Dorsolateral prefrontal cortex (tissue), 122 donors: ENCODE measurements at places on chromosomes 16 and 17.
A peak's percentile ranks its signal among the peaks of the same experiment; 100 is the strongest.

DNA sequence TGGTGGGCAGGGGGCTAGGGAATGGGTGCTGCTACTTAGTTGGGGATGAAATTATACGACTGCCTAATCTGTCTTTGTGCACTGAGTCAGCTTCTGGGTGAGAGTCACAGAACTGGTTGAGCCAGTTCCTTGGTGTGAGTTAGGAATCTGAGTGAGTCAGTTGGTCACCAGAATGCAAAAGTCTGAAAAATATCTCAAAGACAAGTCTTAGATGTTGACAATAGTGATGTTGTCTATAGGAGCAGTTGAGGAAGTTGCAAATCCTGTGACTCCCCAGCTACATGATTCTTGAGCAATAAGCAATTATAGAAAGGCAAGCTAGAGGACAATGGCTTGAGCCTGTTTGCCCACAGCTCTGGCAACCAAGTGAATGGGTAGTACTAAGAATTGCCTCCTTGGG lies 399.2 kb downstream of the CNTNAP4 start:
- DNase-seq, result no peak

- DNase-seq, result no peak
These were observed 3.4 kb upstream of the SLC5A10 start for GRCh38 chr17:18948476-18949006.

DNA sequence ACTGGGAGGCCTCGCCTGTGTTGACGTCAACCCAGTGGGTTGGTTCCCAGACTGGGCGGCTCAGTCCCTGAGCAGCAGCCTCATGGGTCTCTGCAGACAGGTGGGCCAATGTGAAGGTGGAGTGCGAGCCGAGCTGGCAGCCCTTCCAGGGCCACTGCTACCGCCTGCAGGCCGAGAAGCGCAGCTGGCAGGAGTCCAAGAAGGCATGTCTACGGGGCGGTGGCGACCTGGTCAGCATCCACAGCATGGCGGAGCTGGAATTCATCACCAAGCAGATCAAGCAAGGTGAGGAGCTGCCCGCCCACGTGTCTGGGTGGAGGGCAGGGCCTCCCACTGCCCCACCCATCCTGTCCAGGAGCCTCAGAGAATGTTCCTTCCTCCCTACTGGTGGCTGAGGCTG lies 44.1 kb downstream of the MRC2 start:
- DNase-seq, result no peak

- peak; percentile 16 for DNase-seq
These were observed 16.6 kb downstream of the SARM1 start for GRCh38 chr17:28388106-28388505.

- DNase-seq, result no peak
These were observed 17.3 kb downstream of the CCR7 start for GRCh38 chr17:40547785-40548478.

- DNase-seq, result no peak
These were observed 75.8 kb downstream of the ABCC6 start for GRCh38 chr16:16147316-16147999.

DNA sequence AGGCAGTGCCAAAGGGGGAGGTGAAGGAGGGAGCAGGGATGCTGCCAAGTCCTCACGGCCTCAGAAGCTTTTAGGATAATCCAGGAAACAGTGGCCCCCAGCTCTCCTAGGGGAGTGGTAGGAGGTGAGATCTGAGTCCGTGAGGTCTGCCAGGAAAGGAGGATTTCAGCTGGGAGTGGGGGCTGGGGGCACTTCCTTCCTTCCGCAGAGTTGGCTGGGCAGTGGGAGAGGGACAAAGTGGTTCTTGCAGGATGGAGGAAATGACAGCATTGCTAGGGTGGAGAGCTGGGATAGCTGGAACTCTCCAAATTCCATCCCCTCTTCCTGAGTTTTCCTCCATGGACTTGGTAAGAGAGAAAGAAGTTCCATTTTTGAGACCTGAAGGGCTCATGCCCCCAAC lies 4.8 kb upstream of the SP6 start:
- no peak for DNase-seq

DNA sequence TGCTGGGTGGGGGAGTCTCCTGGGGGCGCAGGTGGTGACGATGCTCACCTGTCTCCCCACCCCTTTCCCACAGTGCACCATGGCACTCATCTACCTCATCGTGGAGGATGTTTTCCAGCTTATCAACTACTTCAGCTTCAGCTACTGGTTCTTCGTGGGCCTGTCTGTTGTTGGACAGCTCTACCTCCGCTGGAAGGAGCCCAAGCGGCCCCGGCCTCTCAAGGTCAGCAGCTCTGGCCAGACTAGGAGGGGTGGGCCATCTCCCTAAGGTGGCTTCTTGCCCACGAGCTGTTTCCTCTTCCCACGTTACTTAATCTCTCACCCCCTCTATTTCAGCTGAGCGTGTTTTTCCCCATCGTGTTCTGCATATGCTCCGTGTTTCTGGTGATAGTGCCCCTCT lies 14.5 kb downstream of the SLC7A6OS start:
- DNase-seq, result no peak

- no peak for DNase-seq
These were observed 77.1 kb downstream of the USP31 start for GRCh38 chr16:23072084-23072599.

DNA sequence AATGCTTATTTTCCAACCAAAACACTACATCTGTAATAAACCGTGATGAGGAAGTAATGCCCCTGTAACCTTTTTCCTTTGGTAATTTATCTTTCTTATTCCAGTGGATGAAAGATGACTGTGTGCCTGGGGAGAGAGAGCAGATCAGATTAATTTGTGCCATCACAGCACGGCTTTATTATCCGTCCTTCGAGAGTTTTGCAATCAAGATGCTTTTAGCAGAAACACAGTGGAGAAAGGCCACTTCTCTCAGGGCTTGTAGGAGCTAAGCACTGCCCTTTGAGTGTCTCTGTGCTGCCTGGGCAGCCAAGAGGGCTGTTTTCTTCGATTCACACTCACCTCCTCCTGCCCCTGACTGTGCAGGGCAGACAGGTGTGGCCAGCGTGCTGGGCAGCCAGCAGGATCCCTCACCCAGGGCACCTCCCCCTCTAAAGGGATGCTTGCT lies 190.2 kb downstream of the PRKCA start:
- DNase-seq, result no peak

GRCh38 chr16:71431991-71432390 lies 9.9 kb downstream of the TLE7 start:
- DNase-seq, result no peak

GRCh38 chr16:74991593-74992403 lies 6.9 kb upstream of the WDR59 start:
- DNase-seq, result no peak

DNA sequence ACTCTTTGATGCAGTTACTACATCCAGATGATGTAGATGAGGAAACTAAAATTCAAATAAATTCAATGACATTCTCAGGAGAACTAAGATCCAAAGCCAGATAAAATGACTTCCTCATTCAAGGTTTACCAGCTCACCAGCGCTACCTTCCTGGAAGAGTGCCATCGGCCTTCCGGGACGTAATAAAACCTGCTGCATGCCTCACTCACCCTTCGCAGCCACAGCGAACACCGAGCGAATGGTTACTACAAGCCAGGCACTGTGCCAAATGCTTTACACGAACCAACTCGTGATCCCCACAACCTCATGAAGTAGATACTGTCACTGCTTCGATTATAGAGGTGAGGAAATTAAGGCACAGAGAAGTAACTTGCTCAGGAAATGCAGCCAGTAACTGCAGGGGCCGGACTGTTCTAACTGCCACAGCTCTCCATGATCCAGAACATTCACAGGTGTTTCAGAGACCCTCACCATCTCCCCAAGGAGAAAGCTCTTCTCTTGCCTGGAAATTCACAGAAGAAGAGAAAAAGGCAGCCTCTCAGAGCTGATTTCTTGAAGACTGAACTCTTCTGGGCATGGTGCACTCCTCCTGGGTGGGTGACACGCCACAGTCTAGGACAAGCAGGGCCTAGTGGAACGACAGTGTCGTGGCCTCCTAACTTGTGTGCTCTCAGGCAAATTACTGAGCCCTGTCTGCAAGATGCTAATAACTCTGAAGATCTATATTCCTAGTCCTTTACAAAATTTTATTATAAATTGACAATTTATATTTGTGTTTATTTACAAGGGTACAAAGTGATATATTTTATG lies 46.8 kb downstream of the HIC1 start:
- no peak for DNase-seq

DNA sequence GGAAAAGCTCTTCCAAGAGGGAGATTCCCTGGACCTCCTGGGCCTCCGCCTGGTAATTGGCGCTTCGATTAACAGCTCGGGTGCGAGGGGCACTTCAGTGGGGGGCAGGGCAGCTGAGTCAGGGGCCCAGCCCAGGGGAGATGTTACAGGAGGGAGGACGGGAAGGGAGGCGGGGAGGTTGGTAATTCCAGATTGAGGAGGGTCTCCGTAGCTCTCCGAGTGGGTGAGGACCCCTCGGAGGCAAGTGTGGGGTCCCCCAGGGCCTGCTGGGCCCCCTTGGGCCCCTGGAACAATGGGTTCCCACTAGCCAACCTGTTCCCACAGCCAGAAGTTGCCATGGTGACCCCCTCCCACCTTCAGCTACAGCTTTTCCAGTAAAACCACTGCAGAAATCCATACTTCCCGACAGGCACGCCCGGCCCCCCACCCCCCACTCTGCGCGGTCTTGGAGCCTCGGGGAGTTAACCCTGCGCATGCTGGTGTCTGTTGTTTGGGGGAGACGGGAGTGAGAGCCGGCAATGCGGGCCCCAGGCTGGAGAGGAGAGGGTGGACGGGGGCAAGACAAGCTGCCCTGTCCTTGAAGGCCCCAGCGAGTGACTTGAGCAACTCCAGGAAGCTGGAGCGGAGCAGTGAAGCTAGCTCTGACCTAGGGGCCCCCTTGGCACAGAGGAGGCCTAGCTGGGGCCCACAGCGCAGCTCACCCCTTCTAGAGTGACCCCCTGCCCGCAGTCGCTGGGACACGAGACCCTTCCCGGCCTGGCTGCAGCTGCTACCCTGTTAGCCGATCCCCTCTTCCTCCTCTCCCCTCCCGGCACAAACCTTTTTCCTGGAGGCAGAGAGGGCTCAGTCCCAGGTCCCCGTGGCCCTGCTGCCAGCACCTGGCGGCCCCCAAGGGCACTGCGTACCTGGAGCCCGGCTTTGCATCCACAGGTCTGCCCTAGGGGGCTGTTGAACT lies 37.8 kb downstream of the TMEM235 start:
- DNase-seq, result no peak

- DNase-seq, result no peak
These were observed 20.5 kb downstream of the CFAP97D1 start for GRCh38 chr17:43800736-43801135.

- no peak for DNase-seq
These were observed 620.9 kb upstream of the CDH8 start for GRCh38 chr16:62657116-62657515.

- DNase-seq, result no peak
These were observed 142.3 kb upstream of the ZFHX3 start for GRCh38 chr16:73190256-73190655.

DNA sequence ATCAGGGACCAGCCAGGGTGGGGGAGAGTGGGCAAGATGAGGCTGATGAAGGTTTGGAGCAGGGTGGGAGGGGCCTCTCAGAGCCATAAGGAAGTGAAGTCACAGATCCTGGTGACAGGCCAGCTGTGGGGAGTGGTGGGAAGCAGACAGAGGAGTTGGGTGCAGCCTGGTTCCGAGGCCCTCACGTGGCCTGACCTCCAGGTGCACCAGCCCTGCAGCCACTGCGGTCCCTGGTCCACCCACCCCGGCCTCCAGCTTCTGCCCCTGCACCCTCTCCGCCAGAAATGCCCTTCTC lies 3.9 kb upstream of the ZFPM1 start:
- no peak for DNase-seq

DNA sequence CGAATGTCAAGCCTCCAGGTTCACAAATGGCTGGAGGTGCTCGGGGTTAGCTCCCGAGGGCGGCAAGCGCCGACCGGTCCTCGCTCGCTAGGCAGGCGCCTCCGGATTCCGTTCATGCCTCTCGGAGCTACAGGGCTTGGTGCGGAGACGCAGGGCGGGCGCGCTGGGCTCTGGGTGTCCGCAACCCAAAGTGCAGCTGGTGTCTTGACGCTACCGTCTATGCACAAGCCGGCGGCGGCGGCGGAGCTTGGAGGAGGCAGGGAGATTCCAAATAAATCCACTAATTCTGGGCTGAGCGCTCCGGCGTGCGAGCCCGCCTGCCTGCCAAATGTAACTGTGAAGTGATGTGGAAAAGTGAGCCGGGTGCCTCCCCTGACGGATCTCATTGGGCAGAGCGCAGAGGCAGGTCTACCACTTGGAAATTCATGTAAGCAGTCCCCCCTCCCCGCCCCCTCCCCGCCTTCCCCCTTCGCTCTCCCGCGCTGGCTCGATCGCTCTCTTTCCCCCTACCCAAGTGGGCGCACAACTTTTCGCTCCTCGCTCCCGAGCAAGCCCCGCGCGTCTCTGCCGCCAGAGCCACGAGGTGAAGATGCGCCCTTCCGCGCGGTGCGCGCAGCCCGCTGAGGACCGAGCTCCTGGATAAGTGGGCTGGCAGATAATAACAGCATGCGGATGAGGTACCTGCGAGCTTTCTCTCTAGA lies at the start of gene CDH8:
CDH8 (minus strand) TSS at position 338 of the 701 bp plus-strand sequence. CDS start 15,035 bp downstream, outside the sequence.
- DNase-seq, result peak; percentile 76

DNA sequence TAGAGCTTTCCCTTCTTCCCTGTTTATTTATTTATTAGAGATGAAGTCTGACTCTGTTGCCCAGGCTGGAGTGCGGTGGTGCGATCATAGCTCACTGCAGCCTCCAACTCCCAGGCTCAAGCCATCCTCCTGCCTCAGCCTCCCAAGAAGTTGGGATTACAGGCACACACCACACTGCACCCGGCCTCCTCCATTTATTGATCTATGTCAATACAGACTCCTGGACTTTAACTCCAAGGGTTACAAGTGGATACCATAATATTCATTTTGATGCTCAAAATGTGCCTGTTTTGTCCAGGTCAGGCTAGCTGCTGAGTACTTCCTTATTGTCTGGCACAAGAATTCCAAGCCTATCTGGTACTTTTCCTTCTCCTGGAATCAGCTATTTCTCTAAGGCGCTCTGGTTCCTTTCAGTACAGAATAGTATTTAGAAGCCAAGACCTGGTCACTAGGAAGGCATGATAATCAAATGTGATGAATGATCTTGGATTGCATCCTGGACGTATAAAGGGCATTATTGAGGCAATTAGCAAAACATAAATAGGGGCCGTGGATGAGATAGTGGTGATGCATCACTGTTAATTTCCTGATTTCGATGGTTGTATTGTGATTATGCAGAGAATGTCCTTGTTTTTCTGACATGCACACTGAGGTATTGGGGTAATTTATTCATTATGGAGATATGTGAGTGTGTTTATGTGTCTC lies 21.7 kb downstream of the IL4R start:
- no peak for DNase-seq

GRCh38 chr16:9607515-9608230 lies 516.2 kb downstream of the HAPSTR1 start:
- no peak for DNase-seq

GRCh38 chr16:4010225-4011158 lies 105.8 kb downstream of the ADCY9 start:
- no peak for DNase-seq

DNA sequence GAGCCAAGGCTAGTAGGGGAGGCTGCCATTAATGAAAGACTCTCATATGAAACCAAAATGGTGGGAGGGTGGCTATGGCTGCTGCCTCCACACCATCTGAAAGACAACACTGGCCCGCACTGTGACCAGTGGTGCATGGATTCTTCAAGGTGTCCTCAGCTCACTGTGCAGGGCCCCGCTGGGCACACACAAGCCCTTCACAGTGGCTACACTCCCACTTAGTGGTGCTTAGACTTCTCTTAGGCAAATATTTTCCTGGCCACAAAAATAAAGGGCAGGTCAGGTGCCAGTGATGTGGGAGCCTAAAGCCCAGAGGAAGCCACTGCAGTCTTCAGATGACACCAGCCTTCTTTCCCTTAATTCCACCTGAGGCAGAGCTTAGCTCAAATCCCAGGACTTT lies 38.1 kb upstream of the IRX3 start:
- no peak for DNase-seq
